ENCODE measurements at places on chromosomes 1 and 21. TPM values are rescaled to one million over a fixed set of nuclear protein-coding genes. Genes with fewer than 3 reads are reported as not detected.

GRCh38 chr1:113217447-113218208, 144.6 kb downstream of the LRIG2 start:
- DNase-seq, result no peak

- DNase-seq, result peak; percentile 36
Measured at GRCh38 chr1:63575340-63575826, 17.8 kb upstream of the PGM1 start.

- no peak for DNase-seq
Measured at GRCh38 chr1:205398586-205398985, 23.3 kb downstream of the LEMD1 start.

DNA sequence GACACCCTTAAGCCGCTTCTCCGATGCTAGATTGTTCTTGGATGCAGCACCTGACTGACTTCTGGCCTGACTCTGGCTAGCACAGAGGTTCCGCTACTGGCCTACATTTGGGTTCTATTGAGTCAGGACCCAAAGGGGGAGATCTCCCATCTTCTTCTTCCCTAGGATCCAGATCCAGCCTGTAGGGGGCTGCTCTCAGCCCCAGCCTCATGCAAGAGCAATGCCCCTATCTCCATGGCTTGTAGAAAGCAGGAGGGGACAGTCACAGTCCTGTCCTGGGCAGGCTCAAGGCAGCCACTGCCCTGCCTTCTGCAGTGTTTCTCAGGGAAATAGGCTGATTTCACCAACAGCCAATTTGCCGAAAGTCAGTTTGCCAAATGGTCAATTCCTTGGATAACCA, 6.3 kb upstream of the ADAR start:
- DNase-seq, result no peak

GRCh38 chr1:7930645-7931445, 9.8 kb downstream of the TNFRSF9 start:
- no peak for DNase-seq

GRCh38 chr1:79825551-79825950, 819.0 kb upstream of the ADGRL4 start:
- no peak for DNase-seq

- DNase-seq, result no peak
Measured at GRCh38 chr21:14923468-14923867, 141.3 kb downstream of the NRIP1 start.

UBL4B gene
- not detected for total RNA-seq

NHLH1 gene
- total RNA-seq, result 0.26 TPM

HRNR gene
- not detected for total RNA-seq

ANGPTL3 gene
- total RNA-seq, result not detected

All from left lung (tissue), 14 donors.